ENCODE measurements at places on chromosomes 7 and 10. TPM values are rescaled to one million over a fixed set of nuclear protein-coding genes. Genes with fewer than 3 reads are reported as not detected.

GRCh38 chr7:47191876-47192291 is 390.0 kb downstream of the TNS3 start:
- DNase-seq: no peak

The TMEM225B gene
- total RNA-seq: 1.6 TPM

- DNase-seq: no peak
These were observed 14.0 kb downstream of the HUS1 start for GRCh38 chr7:47965456-47965855.

DNA sequence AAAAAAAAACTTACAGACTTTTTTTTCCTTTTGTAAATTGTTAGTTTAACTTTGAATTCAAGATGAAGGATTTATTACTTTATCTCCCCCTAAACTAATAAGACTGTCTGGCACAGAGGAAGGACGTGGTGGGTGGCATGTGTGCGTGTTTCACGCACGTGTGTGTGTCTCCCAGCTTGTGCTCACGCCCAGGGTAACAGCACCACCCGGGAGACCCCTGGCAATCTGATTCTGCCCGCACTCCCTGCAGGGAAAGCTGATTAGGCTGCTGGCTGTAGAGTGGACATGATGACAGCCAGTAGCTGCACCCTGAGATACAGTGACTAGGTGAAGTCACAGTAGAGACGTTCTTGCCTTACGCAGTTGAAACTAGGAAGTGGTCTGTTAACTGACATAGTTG is 25.3 kb downstream of the WIPI2 start:
- DNase-seq: no peak

The SPRN gene
- not detected for total RNA-seq

The DLX6 gene
- total RNA-seq: 5.3 TPM

DNA sequence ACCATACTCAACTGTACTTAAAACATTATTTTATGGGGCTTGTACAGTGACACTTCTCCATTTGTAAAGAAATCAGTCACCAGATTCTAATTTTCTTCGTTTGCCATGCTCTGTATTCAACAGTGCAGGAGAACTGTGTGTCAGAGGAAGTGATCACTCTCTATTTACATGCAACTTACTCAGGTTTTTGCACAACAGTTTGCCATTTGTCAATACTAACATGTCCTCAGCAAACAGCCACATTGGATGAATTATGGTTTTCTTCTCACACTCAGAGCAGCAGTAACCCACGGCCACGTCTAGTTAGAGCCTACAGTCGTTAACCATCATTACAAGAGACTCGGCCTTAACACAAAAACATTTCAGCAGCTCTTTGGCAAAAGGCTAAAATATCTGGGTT is 69.2 kb upstream of the SP4 start:
- DNase-seq: no peak

The FOXK1 gene
- total RNA-seq: 12.8 TPM

DNA sequence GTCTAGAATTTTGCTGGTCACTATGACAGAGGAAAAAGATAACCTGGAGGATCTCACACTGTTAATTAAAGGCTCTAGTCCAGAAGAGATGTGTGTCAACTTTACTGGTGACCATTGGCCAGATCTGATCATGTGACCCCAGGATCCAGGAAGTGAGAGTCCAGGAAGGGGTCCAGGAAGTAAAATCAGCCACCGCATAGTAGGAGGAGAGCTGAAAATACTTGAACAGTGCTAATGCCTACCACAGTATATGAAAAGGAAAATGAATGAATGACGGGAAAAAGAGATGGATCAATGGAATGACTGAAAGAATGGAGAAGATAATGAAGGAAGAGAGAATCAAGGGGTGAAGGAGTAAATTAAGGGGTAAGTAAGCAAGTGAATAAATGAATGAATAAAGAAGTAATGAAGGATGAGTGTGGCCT is 415.3 kb downstream of the RPS24 start:
- no peak for DNase-seq

DNA sequence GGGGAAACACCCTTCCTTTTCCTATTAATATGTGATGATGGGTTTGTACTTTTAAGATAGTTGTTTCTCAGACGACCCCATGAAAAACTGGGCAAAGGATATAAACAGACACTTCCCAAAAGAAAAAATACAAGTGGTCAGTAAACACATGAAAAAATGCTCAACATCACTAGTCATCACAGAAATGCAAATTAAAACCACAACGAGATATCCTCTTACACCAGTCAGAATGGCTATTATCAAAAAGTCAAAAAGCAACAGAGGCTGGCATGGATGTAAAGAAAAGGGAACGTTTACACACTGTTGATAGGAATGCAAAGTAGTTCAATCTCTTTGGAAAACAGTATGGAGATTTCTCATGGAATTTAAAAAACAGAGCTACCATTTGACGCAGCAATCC is 111.4 kb upstream of the ZEB1 start:
- peak; percentile 5 for DNase-seq

GRCh38 chr10:30727524-30727923 is 98.0 kb upstream of the LYZL2 start:
- no peak for DNase-seq

GRCh38 chr10:21497177-21497807 is 28.2 kb downstream of the SKIDA1 start:
- peak; percentile 79 for DNase-seq

All from H4 (cell line).